Cerebellar nuclear complex (tissue), 1 donor: ENCODE measurements at places on chromosomes 1 and 21.

- no peak for DNase-seq
Measured at GRCh38 chr1:203629016-203629506, 2.4 kb downstream of the ATP2B4 start.

DNA sequence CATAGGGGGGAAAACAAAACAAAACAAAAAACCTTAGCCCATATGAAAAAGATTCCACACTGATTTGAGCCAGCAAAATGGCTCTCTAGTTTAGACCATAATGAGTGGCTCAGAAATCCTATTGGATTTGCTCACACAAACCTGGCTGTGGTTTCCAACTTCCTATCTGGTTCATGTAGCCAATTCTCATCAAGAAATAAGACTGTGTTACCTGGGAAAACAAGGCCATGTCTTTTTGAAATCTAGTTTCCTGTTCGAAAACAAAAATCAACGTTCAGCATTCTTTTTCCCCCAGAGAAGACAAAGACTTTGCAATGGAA, 69.2 kb downstream of the TBX15 start:
- no peak for DNase-seq

DNA sequence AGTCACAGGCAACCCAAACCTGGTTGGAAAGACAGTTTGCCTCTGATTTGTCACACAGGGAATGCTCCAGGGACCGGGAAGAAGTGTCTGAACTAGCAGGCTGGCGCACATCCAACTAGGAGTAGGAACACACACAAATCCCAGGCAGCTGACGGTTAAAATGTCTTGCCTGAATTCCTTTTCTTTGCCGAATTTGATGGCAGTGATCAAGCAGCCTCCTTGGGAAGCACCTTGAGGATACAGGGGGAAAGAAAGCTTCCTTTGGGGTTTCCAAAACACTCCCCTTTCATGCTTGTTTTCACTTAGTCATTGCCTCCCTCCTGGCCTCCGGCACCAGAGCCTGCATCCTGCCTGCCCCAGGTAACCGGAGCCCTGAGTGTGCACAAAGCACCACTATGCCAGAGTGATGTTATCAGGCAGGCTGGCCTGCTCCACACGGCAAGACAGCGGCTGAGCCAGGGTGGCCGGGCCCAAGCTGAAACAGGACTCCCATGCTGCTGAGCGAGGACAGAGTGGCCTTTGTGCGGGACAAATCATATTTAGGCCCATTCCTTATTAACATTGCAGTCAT, 193.8 kb downstream of the LMX1A start:
- DNase-seq, result no peak

- no peak for DNase-seq
Measured at GRCh38 chr1:119431836-119432235, 16.9 kb downstream of the HSD3B2 start.

- no peak for DNase-seq
Measured at GRCh38 chr1:76262601-76263000, 188.1 kb downstream of the ST6GALNAC3 start.

DNA sequence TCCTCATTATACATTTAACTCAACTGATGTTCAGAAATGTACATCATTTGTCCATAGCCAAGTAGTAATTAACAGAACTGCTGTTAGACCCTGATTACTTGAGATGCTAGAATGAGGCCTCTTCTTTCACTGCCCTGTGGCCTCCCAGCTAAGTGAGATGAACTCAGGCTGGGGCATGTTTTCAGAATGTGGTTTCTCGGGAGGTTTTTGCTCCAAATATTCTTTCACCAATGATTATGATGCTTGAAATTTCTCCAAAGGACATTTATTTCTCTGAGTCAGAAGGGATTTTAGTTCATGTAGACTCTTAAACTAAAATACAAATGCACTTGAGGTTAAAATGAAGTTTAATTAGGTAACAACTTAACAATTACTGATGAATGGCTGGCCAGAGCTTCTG, 34.6 kb upstream of the ADAMTS5 start:
- DNase-seq, result no peak

- no peak for DNase-seq
Measured at GRCh38 chr1:229627003-229627402, 956 bp downstream of the URB2 start.

- DNase-seq, result no peak
Measured at GRCh38 chr1:182113879-182114626, 52.5 kb upstream of the ZNF648 start.

DNA sequence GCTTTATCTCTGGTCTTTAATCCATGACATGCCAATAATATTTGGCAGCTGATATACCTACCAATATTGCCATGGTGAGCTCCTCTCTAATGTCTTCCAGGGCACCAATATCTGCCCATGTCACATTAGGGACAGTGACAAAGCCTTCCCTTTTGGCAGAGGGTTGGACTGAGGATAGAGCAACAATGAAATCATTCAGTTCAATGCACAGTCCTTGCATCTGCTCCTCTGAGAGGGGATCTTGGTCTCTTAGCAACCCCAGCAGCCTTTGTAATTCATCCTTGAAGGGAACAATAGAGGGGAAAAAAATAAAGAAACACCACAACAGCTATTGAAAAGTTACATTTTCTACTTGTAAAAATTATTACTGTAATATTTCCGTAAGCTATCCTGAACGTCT, 42.3 kb downstream of the NVL start:
- DNase-seq, result no peak

DNA sequence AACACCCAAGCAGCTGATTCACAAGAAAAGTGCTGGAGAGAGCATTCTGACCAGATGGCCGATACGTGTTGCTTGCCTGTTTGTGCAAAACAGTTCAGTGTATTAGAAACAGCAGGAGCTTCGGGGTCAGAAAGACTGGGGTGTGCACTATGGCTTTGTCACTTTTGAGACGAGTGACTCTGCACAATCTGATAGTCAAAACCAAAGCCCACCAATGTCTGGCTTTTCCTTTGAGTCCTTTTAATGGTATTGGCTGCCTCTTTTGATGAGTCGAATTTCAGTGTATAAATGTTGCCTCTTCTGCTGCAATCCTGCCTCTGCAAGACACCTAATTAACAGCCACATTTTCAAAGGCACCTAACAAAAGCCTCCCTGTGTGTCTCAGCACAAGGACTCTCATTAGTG, 444.6 kb downstream of the AJAP1 start:
- no peak for DNase-seq

DNA sequence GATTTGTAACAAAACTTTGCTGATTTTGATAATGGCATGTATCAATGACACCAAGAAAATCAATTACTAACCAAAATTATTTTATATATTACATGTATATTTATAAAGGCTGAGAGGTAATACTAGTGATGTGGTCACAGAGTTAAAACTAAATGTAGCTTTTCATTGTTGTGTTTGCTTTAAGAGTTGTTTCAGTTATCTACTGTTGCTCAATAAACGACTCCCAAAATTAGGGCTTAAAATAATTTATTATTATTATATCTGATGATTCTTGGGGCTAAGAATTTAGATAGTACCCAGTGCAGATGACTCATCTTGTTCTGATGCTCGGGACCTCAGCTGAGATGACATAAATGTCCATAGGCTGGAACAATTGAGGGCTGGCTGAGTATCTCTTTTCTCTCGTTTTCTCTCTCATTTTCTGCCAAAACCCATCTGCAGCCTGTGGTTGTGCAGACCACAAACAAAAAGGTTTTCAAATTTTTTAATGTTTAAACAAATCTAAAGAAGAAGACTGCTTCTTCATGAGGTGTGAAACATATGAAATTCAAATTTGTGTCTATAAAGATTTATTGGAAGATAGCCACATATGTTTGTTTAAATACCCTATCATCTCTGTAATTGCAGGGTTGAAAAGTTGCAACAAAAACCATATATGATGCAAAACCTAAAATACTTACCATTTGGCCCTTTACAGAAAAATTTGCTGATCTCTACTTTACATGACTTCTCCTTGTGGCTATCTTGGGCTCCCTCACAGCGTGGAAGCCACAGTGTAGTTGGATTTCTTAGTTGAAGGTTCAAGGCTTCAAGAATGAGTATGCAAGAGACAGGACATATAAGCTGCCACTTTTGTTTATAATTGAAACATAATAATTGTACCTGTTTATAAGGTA, 14.8 kb upstream of the PTPRC start:
- no peak for DNase-seq

DNA sequence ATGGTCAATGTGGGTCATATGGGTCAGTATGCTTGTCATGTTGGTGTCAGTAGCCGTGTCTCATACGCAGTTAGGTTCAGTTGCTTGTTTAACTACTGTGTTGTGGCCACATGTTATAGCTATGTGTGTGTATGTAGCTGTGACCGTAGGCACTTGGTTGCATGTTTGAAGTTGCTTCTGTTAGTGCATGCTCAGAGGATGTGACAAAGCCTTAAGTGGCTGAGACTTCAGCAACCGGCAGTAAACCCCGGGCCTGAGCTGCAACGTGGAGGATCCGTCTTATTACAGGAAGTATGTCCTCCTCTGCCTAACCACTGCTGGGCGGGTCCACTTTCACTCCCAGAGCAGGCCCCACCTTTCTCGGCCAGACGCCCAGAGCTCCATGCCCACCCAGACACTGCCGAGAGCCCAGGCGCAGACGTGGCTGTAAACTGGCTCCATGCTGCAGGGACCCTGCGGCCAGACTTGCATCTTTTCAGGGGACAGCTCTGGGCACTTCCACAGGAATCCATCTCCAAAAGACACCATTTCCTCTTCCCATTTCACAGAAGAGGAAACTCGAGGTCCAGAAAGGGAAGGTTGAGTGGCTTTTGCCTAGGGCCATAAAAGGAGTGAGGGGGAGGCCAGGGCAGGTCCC, 2.2 kb downstream of the TCEA3 start:
- no peak for DNase-seq

DNA sequence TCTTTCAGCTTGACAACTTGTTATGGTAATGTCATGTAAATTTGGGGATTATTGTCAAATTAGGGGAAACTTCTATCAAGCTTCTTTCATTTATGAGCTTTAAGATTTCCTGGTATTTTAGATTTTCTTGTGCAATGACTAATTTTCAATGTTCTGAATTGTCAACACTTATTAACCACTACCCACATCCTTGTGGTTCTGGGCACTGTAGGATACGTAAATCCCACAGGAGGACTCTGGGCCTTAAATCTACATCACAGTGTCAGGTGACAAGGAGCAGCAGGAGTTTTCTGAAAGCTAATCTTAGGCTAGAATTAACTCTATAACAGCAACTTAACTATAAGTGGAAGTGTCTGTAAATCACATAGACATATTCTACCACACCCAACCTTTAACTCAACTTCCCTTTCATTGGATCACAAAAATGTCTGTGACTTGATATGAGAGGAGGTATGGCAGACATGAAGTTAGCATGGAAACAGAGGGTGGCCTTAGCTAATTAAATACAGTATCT, 397.7 kb downstream of the HLX start:
- no peak for DNase-seq

GRCh38 chr1:21299780-21300395, 9.6 kb upstream of the ECE1 start:
- no peak for DNase-seq

DNA sequence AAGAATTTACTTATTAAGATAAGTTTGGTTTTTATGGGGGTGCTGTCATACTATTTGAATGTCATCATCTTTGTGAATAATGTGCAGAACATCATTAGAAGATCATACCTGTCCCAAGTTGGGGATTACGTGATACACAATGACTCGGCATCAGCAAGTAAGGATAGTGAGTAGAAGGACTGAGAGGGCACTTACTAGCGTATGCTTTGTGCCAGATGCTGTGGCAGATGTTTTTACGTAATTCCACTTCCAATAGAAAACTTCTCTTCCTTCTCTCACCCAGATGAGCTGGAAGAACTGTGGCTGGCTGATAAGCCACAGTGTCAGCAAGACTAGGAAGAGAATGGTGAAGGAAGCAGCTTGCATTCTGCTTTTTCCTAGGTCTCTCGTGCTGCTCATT, 28.1 kb upstream of the TGFB2 start:
- no peak for DNase-seq

GRCh38 chr1:58739856-58740466, 40.1 kb upstream of the MYSM1 start:
- peak; percentile 26 for DNase-seq

GRCh38 chr1:200991097-200991614, 32.4 kb downstream of the KIF21B start:
- no peak for DNase-seq

- no peak for DNase-seq
Measured at GRCh38 chr1:29152046-29152805, 28.5 kb upstream of the TMEM200B start.

DNA sequence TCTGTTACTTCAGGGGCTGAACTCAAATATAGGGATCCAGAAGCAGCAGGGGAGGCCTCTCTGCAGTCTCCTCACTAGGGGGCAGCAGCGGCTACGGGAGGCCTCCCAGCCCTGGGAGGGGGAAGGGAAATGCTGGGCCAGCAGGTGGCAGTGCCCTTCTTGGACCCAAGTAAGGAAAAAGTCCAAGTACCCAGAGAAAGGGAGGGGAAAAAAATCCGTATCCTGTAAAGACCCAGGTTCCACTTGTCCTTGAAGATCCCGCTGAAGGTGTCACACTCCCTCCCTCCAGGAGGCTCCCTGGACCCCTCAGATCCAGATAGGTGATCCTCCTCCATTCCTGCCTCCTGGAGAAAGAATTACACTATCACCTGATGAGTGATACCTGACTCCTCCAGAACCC, 14.1 kb upstream of the NUAK2 start:
- no peak for DNase-seq

DNA sequence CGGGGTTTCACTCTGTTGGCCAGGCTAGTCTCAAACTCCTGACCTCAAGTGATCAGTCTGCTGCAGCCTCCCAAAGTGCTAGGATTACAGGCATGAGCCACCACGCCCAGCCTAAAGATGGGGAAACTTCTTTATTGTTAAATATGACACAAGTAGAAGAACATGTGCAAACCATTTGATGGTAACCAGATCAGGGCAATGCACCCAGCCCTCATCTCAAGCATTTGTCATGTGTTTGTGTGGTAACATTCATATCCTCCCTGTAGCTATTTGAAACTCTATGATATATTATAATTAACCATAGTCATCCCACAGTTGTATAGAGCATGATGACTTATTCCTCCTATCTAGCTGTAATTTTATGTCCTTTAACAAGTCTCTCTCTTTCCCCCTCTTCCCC, 119.5 kb upstream of the TMPRSS2 start:
- no peak for DNase-seq

DNA sequence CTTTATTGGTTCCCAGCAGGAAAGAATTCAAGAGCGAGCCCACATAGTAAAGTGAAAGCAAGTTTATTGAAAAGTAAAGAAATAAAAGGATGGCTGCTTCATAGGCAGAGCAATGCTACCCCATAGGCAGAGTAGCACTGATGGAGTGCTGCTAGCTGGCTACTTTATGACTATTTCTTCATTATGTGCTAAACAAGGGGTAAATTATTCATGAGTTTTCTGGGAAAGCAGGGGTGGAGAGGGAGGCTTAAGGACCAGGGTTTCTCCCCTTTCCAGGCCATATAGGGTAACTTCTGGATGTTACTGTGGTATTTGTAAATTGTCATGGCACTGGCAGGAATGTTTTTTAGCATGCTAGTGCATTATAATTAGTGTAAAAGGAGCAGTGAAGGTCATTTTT, 1271.4 kb downstream of the KCNT2 start:
- DNase-seq, result no peak

- no peak for DNase-seq
Measured at GRCh38 chr21:33064623-33065390, 5.1 kb upstream of the OLIG1 start.

DNA sequence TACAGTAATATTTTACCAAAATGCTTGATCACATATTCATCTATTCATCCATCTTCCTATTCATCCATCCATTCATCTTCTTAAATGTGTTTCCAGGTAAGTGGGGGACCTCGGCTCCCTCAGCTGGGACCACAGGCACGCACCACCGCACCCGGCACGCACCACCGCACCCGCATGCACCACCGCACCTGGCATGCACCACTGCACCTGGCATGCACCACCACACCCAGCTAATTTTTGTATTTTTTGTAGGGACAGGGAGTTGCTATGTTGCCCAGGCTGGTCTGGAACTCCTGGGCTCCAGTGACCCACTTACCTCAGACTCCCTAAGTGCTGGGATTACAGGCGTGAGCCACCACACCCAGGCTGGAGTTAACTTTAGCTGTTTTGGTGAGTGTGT, 21.2 kb downstream of the ACTRT2 start:
- DNase-seq, result no peak
